AML-193 (cell line): ENCODE measurements at places on chromosomes 1 and 21.

- DNase-seq: no peak
Measured at GRCh38 chr1:210296682-210297081, 32.0 kb upstream of the HHAT start.

DNA sequence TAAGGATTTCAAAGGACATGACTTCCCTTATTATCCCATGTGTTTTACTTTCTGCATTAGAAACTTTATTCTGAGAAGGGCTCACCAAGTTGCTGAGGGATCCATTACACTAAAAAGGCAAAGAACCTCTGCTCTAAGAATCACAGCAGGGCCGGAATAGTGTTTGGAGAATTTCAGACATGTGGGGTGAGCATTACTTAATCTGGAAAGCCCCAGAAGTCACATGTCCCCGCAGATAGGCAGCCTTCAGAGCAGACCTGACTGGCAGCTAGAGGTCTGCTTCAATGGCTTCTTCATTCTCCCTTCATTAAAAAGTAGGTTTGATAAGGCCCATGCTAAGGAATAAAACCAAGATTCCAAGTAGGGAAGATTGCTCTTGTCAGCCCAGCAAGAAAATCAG is 52.6 kb upstream of the RBM15 start:
- DNase-seq: no peak

DNA sequence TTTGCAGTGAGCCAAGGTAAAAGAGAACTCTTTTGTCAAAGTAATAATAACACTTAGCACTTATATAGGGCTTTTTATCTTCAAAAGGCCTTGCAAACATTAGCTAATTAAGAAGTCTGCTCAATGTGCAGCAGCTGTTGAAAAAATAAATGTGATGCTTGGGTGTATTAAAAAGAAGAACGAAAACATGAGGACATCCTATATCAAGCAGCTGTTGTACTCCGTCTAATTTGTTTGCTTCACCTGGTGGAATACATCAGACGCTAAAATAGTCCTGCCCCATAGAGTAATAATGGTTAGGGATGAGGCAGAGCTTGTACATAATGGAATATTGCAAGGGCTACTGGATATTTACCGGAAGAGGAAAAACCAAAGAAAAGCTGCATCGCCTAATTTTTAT is 299.5 kb downstream of the ST6GALNAC3 start:
- DNase-seq: no peak

- peak; percentile 3 for DNase-seq
Measured at GRCh38 chr1:214515544-214516433, 35.6 kb downstream of the PTPN14 start.
